ENCODE measurements at places on chromosomes 6 and 20.

DNA sequence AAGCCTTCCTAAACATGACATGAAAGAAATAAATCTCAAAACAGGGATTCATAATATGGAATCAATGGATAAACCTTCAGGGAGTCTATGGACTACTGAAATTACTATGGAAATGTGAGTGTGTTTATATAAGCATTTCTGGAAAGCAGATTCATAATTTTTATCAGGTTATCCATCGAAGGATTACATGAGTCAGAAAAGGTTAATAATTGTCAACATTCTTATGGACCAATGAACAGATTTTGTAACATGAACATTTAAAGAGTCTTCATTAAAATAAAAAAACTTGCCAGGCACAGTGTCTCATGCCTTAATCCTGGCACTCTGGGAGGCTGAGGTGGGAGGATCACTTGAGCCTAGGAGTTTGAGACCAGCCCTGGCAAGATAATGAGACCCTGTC, 84.8 kb downstream of the AHI1 start:
- DNase-seq = no peak

DNA sequence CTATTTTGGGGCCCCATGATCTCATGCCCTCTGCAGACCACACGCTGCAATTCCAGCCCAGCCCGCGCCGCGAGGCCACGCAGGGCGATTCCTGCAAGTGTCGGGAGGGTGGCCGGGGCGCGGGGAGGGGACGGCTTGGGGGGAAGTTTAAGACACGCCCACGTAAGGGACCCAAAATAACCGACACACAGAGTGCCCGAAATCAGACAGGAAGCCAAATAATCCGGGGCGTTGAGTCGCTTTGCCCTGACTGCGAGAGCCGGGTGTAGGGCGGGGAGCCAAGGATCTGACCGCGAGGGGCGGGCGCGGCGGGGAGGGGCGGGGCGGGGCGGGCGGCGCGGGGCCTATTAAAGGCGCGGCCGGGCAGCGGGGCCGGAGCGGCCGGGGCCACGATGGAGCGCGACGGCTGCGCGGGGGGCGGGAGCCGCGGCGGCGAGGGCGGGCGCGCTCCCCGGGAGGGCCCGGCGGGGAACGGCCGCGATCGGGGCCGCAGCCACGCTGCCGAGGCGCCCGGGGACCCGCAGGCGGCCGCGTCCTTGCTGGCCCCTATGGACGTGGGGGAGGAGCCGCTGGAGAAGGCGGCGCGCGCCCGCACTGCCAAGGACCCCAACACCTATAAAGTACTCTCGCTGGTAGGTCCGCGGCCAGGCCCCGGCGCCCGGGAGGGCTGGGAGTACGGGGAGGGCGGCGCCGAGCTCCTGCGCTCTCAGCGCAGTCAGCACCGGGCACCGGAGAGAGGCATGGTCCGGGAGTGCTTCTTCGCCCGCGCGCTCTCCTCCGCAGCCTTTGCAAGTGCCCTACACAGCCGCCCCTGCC, at the start of gene ENPP1:
TSS of gene ENPP1 (plus strand) at position 377 of the 816 bp plus-strand sequence. CDS start at position 393, 16 bp downstream.
- peak; percentile 10 for DNase-seq

GRCh38 chr6:44245391-44245911, 1.4 kb upstream of the HSP90AB1 start:
- DNase-seq = no peak

GRCh38 chr6:169019727-169020491, 233.7 kb downstream of the THBS2 start:
- DNase-seq = no peak

GRCh38 chr6:133040094-133040802, 200.9 kb upstream of the EYA4 start:
- no peak for DNase-seq

- no peak for DNase-seq
Measured at GRCh38 chr20:45095805-45096238, 5.1 kb downstream of the KCNS1 start.

DNA sequence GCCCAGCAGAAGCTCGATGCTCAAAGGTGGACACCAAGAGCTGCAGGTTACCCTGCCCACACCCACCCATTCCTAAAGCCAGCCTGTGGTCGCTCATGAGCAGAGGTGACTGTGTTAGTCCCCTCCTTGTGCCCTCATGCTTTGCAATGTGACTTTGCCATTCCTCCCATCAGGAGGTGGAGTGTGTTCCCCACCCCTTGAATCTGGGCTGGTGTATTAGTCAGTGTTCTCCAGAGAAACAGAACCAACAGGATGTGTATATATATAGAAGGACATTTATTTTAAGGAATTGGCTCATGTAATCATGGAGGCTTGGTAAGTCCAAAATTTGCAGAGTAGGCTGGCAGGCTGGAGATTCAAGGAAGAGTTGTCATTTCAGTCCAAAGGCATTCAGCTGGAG, 54.4 kb upstream of the RNF24 start:
- DNase-seq = no peak

- no peak for DNase-seq
Measured at GRCh38 chr6:150146436-150146835, 3.6 kb downstream of the PPP1R14C start.

- no peak for DNase-seq
Measured at GRCh38 chr6:55180258-55180657, 5.9 kb downstream of the HCRTR2 start.

GRCh38 chr20:37389241-37389747, 43.4 kb downstream of the SRC start:
- DNase-seq = no peak

DNA sequence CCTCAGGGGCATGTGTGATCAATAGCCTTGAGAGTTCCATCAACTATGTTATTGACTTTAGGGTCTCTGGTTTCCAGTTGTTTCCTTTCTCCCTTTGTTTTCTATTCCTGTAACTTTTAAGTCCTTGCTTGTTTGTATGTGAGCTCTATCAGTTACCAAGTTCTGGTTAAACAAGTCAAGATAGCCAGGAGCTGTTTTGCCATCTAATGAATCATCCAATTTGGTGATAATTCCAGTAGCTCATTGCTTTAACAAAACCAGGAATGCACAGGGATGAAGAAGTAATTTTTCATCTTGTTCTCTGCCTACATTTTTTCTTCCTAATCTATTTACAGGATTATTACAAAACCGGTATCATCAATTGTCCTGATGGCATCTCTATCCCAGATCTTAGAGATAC, 36.5 kb downstream of the KCTD20 start:
- DNase-seq = no peak

DNA sequence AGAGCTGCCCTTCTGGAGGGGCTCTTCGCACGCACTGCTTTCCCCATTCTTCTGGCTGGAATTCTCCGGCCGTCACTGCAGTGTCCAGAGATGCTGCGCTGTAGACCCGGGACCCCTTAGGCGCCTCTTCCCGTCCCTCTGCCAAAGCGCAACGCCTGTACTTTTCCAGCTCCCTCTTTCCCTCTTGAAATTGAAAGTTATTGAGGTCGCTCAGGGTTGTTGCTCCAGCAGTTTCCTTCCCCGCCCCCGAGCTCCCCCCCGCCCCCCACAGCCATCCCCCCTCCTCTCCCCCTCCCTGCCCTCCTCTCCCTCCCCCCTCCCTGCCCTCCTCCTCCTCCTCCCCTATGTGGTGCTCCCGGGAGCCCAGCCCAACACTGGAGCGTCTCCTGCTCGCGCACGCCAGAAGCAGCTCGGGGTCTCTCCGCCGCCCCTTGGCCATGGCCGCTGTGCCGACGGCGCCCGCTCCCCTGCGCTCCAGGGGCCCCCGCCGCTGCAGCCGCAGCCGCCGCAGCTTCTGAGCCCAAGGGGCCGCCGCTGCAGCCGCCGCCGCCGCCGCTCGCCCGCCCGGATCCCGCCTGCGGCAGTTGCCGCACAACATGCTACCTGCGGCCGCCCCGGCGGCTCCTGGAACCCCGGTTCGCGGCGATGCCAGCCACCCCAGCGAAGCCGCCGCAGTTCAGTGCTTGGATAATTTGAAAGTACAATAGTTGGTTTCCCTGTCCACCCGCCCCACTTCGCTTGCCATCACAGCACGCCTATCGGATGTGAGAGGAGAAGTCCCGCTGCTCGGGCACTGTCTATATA, at the start of gene RSPO3:
TSS of gene RSPO3 (plus strand) at position 374 of the 804 bp plus-strand sequence. CDS start 522 bp downstream, outside the sequence.
- no peak for DNase-seq

GRCh38 chr6:144295211-144295610, 10.1 kb downstream of the UTRN start:
- no peak for DNase-seq

- DNase-seq = no peak
Measured at GRCh38 chr20:35269055-35269781, 8.7 kb downstream of the MMP24OS start.

DNA sequence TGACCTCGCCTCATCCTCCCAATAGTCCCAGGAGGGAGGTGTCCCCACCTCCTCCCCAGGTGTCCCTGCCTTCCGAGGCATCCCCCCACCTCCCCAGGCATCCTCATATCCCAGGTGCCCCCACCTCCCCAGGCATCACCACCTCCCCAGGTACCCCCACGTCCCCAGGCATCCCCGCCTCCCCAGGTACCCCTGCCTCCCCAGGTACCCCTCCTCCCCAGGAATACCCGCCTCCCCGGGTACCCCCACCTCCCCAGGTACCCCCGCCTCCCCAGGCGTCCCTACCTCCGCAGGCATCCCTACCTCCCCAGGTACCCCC, 198.9 kb downstream of the SYNDIG1 start:
- DNase-seq = no peak

- no peak for DNase-seq
Measured at GRCh38 chr20:47785311-47785853, at the start of gene SULF2. Gene SULF2, minus strand, starts transcription at chr20:47785481. Its CDS starts 28,118 bp downstream, at chr20:47757363.

GRCh38 chr6:56843476-56844349, 111.2 kb upstream of the BEND6 start:
- no peak for DNase-seq

- no peak for DNase-seq
Measured at GRCh38 chr20:53445321-53445731, 148.3 kb downstream of the ZNF217 start.

- no peak for DNase-seq
Measured at GRCh38 chr6:106997392-106998158, 23.0 kb upstream of the CD24 start.

- no peak for DNase-seq
Measured at GRCh38 chr6:56550301-56550700, 92.4 kb downstream of the DST start.

GRCh38 chr6:120875900-120876299, 458.4 kb downstream of the TBC1D32 start:
- no peak for DNase-seq

DNA sequence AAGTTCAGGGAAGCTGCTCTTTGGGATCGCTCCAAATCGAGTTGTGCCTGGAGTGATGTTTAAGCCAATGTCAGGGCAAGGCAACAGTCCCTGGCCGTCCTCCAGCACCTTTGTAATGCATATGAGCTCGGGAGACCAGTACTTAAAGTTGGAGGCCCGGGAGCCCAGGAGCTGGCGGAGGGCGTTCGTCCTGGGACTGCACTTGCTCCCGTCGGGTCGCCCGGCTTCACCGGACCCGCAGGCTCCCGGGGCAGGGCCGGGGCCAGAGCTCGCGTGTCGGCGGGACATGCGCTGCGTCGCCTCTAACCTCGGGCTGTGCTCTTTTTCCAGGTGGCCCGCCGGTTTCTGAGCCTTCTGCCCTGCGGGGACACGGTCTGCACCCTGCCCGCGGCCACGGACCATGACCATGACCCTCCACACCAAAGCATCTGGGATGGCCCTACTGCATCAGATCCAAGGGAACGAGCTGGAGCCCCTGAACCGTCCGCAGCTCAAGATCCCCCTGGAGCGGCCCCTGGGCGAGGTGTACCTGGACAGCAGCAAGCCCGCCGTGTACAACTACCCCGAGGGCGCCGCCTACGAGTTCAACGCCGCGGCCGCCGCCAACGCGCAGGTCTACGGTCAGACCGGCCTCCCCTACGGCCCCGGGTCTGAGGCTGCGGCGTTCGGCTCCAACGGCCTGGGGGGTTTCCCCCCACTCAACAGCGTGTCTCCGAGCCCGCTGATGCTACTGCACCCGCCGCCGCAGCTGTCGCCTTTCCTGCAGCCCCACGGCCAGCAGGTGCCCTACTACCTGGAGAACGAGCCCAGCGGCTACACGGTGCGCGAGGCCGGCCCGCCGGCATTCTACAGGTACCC, at the start of gene ESR1:
TSS of gene ESR1 (plus strand) at position 170 of the 858 bp plus-strand sequence. CDS start at position 401, 231 bp downstream.
- no peak for DNase-seq

DNA sequence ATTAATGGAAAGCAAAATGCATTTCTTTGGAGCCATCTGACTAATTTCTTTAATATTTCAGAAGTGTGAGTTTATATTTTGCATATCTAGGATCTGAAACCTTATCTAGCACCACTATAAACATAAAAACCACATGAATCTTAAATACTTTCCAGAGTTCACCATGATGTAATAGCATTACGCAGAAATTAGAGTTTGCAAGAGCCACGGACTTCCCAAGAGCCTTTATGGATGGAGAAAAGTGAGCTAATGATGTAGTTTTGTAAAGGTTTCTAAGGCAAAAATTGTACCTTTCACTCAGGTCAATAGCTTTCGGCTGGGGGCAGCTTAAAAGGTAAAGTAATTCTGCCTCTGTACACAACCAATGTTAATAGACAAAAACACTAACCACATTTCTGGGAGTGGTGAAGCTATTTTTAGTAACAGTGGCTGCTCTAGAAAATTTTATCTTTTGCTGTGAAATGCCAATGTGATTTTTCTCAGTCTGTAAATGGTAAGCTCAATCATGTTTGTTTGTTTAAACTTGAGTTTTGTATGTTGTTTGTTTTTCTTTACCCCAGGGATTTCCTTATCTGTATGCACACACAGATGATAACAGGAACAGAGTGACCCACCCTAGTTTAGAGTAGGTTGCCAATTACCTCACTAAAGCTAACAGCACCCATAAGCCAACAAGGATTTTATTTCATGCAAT, 80.5 kb downstream of the FILIP1 start:
- DNase-seq = no peak

GRCh38 chr6:12947967-12948366, 231.4 kb downstream of the PHACTR1 start:
- DNase-seq = no peak

DNA sequence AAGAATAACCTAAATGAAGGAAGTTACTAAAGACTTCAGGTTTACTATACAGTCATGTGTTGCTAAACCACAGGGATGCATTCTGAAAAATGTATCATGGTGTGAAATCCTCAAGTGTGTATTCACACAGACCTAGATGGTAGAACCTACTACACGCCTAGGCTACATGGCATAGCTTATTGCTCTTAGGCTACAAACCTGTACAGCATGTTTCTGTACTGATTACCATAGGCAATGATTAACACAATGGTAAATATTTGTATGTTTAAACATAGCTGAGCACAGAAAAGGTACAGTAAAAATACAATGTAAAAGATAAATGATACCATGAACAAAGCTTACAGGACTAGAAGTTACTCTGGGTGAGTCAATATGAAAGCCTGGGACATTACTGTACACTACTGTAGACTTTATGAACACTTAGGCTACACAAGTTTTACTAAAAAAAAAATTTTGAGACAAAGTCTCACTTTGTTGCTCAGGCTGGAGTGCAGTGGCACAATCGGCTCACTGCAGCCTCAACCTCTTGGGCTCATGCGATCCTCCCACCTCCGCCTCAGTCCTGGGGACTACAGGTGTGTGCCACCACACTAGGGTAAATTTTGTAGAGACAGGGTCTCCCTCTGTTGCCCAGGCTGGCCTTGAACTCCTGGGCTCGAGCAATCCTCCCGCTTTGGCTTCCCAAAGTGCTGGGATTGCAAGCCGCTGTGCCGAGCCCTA, 36.0 kb downstream of the ADNP start:
- no peak for DNase-seq

DNA sequence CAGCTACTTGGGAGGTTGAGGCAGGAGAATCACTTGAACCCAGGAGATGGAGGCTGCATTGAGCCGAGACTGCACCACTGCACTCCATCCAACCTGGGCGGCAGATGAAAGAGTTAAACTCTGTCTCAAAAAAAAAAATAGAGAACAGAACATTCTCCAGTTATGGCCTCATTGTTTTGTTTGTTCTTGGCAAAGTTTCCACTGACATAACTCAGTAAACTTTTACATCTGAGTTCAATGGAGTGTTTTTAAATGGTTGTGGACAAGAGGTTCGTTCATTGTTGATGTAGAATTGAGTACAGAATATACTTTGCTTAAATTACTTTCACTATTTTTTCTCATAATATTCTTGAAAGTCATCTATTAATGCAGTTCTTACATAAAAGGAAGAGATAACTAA, 42.2 kb upstream of the IFNGR1 start:
- DNase-seq = no peak
